ENCODE measurements at places on chromosomes 4 and X.

- no peak for DNase-seq
Observed at GRCh38 chr4:154961263-154961662, 180.2 kb downstream of the RBM46 start.

GRCh38 chr4:87241336-87241735, 20.9 kb upstream of the KLHL8 start:
- no peak for DNase-seq

DNA sequence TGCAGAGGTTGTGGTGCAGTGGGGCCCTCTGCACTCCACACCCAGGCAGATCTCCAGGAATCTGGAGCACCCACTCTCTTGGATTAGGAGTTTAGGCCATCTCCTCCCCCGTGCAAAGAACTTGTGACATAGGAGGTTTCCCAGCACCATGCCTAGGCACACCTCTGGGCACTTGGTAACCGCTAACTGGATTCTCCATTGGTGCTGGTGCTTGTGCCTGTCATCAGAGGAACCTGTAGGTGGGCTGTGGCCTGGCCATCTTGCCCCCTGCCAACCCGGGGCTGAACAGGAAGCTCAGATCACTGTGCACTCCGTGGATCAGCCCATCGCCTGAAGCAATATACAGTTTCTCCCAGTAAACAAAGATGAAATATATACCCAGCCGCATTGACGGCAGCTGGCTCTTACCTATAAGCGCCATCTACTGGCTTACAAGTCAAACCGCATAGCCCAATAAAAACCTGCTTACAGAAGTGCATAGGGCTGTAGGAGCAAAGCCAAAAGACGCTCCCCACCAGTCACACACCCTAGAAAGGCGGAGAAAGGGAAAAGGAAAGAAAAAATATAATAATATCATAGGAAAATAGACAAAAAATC, 19.1 kb upstream of the TEX13B start:
- no peak for DNase-seq

- DNase-seq: no peak
Observed at GRCh38 chr4:52250154-52250553, 199.1 kb downstream of the SPATA18 start.

DNA sequence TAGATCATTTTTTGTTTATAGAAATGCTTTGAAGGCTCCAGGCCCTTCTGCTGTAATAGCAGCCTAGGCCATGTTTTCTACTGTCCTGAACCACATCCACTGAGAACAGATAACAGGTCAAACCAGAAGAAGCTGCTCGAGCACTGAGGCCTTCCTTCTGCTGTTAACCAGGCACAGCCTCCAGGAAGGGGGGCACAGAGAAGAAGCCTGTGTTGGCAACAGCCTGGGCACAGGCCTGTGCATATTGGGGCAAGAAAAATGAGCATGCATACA, 37.4 kb upstream of the PDK3 start:
- DNase-seq: no peak

- no peak for DNase-seq
Observed at GRCh38 chrX:11386001-11386523, 92.8 kb downstream of the AMELX start.

DNA sequence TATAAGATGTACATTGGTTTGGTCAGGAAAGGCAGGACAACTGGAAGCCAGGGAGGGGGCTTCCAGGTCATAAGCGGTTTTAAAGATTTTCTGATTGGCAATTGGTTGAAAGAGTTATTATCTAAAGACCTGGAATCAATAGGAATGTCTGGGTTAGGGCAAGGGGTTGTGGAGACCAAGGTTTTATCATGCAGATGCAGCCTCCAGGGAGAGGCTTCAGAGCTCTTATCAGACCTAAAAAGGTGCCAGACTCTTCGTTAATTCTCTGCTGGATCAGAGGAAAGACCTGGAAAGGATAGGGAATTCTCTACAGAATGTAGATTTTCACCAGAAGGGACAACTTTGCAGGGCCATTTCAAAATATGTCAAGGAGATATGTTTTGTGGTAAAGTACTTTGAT, 62.8 kb downstream of the BEX3 start:
- DNase-seq: no peak

Measured in activated CD4-positive, alpha-beta T cell treated with anti-CD3 and anti-CD28 coated beads for 24 hours (primary cell).